ENCODE measurements at places on chromosomes 13 and 19. TPM values are rescaled to one million over a fixed set of nuclear protein-coding genes. Genes with fewer than 3 reads are reported as not detected.

GRCh38 chr13:114259374-114259773 is 22.0 kb upstream of the UPF3A start:
- peaks cover 34% of the 10 kb centered on the region for H3K4me1 ChIP-seq
- no peaks in the 10 kb centered on the region for H3K27me3 ChIP-seq
- H3K27ac ChIP-seq, result no peak overlapping the region
- peaks cover 61% of the 10 kb centered on the region for H3K36me3 ChIP-seq

GRCh38 chr13:45926741-45927140 is 75.2 kb upstream of the SIAH3 start:
- H3K27me3 ChIP-seq, result peaks cover 1% of the 10 kb centered on the region
- H3K4me3 ChIP-seq, result no peak overlapping the region
- H3K36me3 ChIP-seq, result no peaks in the 10 kb centered on the region
- H3K4me1 ChIP-seq, result no peaks in the 10 kb centered on the region

DNA sequence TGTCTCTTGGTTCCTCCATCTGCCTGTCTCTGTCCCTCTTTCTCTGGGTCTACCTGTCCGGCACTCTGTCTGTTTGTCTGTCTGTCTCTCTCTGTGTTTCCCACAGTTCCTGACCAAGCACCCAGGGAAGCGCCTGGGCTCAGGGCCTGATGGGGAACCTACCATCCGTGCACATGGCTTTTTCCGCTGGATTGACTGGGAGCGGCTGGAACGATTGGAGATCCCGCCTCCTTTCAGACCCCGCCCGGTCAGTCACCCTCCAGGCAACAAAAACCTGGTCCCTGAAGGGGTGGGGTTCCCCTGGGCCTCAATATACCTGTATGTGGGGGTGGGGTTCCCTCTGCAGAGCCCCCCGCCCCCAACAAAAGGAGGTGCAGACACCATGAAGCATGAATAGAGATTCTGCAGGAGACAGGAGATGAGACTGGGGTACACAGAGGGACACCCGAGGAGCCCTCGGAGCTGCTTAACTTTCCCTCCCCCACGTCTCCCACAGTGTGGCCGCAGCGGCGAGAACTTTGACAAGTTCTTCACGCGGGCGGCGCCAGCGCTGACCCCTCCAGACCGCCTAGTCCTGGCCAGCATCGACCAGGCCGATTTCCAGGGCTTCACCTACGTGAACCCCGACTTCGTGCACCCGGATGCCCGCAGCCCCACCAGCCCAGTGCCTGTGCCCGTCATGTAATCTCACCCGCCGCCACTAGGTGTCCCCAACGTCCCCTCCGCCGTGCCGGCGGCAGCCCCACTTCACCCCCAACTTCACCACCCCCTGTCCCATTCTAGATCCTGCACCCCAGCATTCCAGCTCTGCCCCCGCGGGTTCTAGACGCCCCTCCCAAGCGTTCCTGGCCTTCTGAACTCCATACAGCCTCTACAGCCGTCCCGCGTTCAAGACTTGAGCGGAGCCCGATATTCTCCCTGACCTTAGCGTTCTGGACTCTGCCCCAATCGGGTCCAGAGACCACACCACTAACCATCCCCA is 2.6 kb upstream of the CACNG7 start:
- no peak overlapping the region for H3K27ac ChIP-seq
- H3K36me3 ChIP-seq, result peaks cover 5% of the 10 kb centered on the region
- peaks cover 20% of the 10 kb centered on the region for H3K4me1 ChIP-seq
- H3K27me3 ChIP-seq, result peaks cover 65% of the 10 kb centered on the region

DNA sequence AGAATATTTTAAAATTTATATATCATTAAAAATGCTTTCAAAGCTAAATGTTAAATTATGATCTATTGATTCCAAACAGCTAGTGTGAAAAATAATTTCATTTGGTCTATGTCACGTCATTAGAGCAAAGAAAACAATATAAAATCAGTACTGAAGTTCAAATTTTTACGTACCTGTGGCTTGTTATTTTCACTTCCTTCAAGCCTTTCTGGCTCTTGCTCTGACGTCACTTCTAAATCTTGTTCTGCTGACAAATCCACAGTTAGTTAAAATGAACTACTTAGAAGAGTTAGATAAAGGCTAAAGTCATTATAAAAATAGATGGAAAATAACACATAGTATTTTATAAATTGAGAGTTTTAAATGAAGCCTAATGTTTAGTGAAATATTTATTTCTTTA is 147.7 kb upstream of the TUBA3C start:
- no peaks in the 10 kb centered on the region for H3K27me3 ChIP-seq
- H3K36me3 ChIP-seq, result no peaks in the 10 kb centered on the region
- DNase-seq, result no peak

GRCh38 chr13:21228738-21229137 is 52.3 kb downstream of the MRPL57 start:
- no peak overlapping the region for H3K4me3 ChIP-seq
- H3K36me3 ChIP-seq, result no peaks in the 10 kb centered on the region
- no peaks in the 10 kb centered on the region for H3K4me1 ChIP-seq

- H3K4me1 ChIP-seq, result peaks cover 26% of the 10 kb centered on the region
- DNase-seq, result no peak
- H3K27ac ChIP-seq, result no peak overlapping the region
- H3K27me3 ChIP-seq, result peaks cover 5% of the 10 kb centered on the region
These were observed 331.3 kb downstream of the UQCRFS1 start for GRCh38 chr19:28881616-28882015.

- peak overlapping the region; percentile 74 for H3K27ac ChIP-seq
- no peak for DNase-seq
- H3K36me3 ChIP-seq, result no peaks in the 10 kb centered on the region
- peaks cover 21% of the 10 kb centered on the region for H3K4me1 ChIP-seq
- no peaks in the 10 kb centered on the region for H3K27me3 ChIP-seq
- no peak overlapping the region for H3K4me3 ChIP-seq
These were observed 50.8 kb downstream of the ATP11A start for GRCh38 chr13:112740502-112741131.

GRCh38 chr19:30249911-30250310 is 122.3 kb upstream of the ZNF536 start:
- no peaks in the 10 kb centered on the region for H3K36me3 ChIP-seq
- DNase-seq, result no peak
- no peak overlapping the region for H3K27ac ChIP-seq
- no peaks in the 10 kb centered on the region for H3K4me1 ChIP-seq
- no peaks in the 10 kb centered on the region for H3K27me3 ChIP-seq
- H3K4me3 ChIP-seq, result no peak overlapping the region

- DNase-seq, result no peak
- peak overlapping the region; percentile 40 for H3K4me3 ChIP-seq
- H3K36me3 ChIP-seq, result no peaks in the 10 kb centered on the region
- peaks cover 4% of the 10 kb centered on the region for H3K27me3 ChIP-seq
These were observed 20.4 kb downstream of the LMTK3 start for GRCh38 chr19:48490981-48491792.

DNA sequence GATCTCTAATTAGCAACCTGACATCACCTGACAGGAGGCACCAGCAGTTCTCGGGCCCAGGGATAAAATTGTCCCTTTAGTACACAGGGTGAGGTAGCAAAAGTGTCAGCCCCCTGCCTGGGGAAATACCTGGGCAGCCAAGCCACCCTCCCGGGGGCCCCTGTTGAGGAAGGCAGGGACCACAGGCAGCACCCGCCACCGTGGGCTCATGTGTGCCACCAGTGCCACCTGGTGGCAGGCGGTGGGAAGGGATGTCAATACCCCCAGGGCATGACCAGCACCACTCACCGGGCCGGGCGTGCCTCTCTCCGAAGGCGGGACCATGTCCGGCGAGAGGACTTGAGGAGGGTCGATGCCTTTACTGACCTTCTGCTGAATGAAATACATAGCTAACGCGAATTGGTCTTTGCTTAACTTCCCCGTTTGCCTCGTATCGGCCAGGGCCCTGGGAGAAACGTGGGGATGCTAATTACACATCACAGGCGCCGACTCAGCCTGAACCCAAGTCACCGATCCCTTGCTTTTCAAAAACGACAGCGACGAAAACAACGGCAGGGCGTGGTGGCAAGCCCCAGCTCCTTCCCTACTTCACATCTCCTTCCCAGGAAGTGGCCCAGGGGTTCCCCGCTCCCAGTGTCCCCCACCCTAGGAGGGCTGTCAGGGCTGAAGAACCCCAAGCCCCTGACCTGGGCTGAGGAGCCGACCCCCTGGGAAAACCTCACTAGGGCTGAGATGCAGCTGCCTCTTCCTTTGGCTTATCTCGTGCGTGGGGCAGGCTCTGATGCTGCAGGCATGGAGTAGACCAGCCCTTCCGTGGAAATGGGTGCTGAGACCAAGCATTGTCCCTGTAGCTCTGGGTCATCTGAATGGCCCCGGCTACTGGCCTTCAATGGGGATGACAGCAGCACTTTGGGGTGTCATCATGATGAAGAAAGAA is 53.8 kb downstream of the EPS15L1 start:
- H3K27ac ChIP-seq, result no peak overlapping the region
- peaks cover 20% of the 10 kb centered on the region for H3K36me3 ChIP-seq
- no peak overlapping the region for H3K4me3 ChIP-seq
- H3K4me1 ChIP-seq, result no peaks in the 10 kb centered on the region
- DNase-seq, result no peak

- H3K4me3 ChIP-seq, result no peak within 1 kb of the TSS
- DNase-seq, result no peak
- H3K4me1 ChIP-seq, result no peaks in the 10 kb centered on the region
- no peak within 1 kb of the TSS for H3K27ac ChIP-seq
- no peaks in the 10 kb centered on the region for H3K36me3 ChIP-seq
These were observed at the start of gene ZNF536 for GRCh38 chr19:30371960-30372824. ZNF536 (plus strand) TSS chr19:30372384; CDS start chr19:30443563, 71,179 bp downstream.

- H3K27me3 ChIP-seq, result no peaks in the 10 kb centered on the region
- H3K27ac ChIP-seq, result no peak overlapping the region
- H3K4me3 ChIP-seq, result no peak overlapping the region
These were observed 162.5 kb downstream of the KCTD12 start for GRCh38 chr13:76723551-76724232.

GRCh38 chr19:39144290-39145071 is 18.9 kb downstream of the PAK4 start:
- no peak for DNase-seq
- no peak overlapping the region for H3K4me3 ChIP-seq
- H3K27me3 ChIP-seq, result no peaks in the 10 kb centered on the region
- peaks cover 17% of the 10 kb centered on the region for H3K4me1 ChIP-seq

DNA sequence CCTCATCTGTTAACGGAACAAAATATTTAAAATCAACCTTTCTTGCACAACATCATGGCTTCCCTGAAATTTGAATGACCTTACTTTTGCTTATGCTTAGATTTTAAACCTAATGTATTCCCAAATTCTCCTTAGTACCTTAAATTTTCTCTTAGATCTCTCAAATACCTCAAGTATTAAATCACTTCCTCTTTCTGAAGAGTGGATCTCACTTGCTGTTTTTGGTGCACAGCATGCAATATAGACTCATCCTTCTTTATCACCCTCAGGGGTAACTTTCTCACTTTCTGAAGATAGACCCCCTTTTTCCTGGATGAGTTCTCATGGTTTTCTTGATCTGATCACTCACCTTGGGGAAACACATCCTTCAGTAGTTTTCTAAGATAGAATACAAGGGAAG is 871.7 kb downstream of the DACH1 start:
- H3K36me3 ChIP-seq, result no peaks in the 10 kb centered on the region
- no peak overlapping the region for H3K27ac ChIP-seq
- DNase-seq, result no peak
- H3K4me3 ChIP-seq, result no peak overlapping the region
- H3K4me1 ChIP-seq, result peaks cover 4% of the 10 kb centered on the region

TRAPPC6A gene
- 15.9 TPM for total RNA-seq

NRTN gene
- total RNA-seq, result 0.77 TPM

ATP7B gene
- 16.6 TPM for total RNA-seq

COQ8B gene
- total RNA-seq, result 36.8 TPM

CYP2F1 gene
- total RNA-seq, result not detected

PRRG2 gene
- total RNA-seq, result 0.39 TPM

CD37 gene
- total RNA-seq, result not detected

LILRA5 gene
- not detected for total RNA-seq

All from chondrocyte (in vitro differentiated cells).